ENCODE measurements at places on chromosomes 12 and 14.

DNA sequence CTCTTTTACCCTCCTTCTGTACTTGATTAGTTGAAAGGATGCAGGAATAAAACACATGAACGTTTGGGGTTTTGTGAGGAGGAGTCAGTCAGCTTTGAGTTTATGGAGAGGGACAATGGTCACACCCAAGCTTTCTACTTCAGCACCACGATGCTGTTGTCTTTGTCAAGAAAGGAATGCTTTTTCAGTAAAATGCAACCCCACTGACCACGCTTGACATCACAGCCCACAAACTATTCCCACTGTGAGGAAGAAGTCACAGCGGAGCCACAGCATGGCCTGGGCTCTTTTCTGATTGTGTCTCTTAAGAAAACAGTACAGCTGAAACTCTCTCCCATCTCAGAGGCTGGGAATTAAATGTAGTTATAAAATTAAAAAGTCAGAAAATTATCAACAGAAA lies 135.2 kb downstream of the APAF1 start:
- H3K36me3 ChIP-seq: no peaks in the 10 kb centered on the region
- no peak overlapping the region for H3K27ac ChIP-seq
- DNase-seq: no peak
- no peaks in the 10 kb centered on the region for H3K27me3 ChIP-seq
- no peak overlapping the region for H3K4me3 ChIP-seq

DNA sequence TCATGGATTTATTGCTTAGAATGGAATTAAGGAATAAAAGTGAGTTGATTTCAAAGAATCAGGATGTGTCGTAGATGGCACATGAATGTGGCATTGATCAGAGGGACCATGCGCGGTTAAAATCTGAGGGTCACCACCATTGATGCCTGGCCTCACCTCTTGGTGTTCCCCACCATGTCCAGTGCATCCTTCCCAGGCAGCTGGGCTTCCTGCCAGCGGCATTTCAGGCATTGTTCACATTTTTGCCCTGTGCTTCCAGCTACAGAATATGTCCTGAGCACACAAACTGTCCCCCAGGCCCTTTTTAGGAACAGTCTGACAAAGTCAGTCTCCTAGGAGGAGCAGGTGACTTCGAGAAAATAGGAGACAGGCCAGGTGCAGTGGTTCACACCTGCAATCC lies 42.0 kb upstream of the TSPAN9 start:
- peaks cover 3% of the 10 kb centered on the region for H3K27me3 ChIP-seq
- no peak for DNase-seq
- H3K27ac ChIP-seq: no peak overlapping the region
- H3K4me3 ChIP-seq: no peak overlapping the region
- no peaks in the 10 kb centered on the region for H3K36me3 ChIP-seq

DNA sequence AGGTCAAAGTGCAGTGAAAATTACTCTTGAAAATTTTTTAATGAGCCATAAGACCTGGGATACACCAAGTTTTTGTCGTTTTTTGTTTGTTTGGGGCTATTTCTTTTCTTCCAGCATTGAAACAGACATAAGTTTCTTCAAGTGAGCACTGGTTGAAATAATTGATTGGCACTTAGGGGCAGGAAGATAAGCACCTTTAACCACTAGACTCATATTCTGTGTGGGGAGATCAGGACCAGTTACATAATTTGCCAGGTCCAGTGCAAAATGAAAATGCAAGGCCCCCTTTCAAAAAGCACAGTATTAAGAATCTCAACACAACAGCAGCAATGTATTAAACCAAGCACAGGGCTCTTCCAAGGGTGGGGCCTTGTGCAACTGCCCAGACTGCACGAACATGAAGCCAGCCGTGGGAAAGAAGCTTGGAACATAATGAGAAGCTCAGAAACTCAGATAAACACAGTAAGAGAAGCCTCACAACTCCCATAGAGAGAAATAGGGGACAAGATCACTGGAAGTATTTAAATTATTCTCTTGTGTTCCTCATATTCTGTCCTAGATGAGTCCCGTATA lies 3.2 kb upstream of the TCP11L2 start:
- H3K27ac ChIP-seq: no peak overlapping the region
- H3K4me3 ChIP-seq: no peak overlapping the region
- H3K4me1 ChIP-seq: peaks cover 18% of the 10 kb centered on the region
- no peaks in the 10 kb centered on the region for H3K27me3 ChIP-seq
- no peak for DNase-seq
- no peaks in the 10 kb centered on the region for H3K36me3 ChIP-seq

DNA sequence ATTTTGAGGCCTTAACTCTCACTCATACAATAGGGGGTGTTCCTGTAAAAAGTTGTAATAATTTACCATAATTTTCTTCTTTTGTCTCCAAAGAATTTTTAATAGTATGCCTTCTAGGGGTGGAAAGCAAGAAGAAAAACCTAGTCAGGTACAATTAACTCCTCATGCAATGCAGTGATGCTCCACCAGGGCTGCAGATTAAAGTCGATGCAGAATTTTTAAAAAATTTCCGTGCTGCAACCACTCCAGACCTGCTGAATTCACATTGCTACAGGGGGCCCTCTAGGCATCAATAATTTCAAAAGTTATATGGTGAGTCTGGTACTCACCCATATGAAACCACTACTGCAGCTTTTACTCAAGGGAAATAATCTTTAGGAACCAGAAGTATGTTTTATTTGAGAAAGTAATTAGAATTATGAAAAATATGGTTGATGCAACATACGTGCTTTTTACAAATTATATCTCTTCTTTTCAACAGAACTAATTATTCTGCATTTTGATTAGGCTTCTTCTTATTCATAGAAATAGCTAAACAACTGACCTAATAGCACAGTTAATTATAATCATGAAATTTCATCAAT lies 353.2 kb downstream of the BCAT1 start:
- H3K27me3 ChIP-seq: no peaks in the 10 kb centered on the region
- no peak overlapping the region for H3K4me3 ChIP-seq
- no peaks in the 10 kb centered on the region for H3K4me1 ChIP-seq
- no peaks in the 10 kb centered on the region for H3K36me3 ChIP-seq
- DNase-seq: no peak

DNA sequence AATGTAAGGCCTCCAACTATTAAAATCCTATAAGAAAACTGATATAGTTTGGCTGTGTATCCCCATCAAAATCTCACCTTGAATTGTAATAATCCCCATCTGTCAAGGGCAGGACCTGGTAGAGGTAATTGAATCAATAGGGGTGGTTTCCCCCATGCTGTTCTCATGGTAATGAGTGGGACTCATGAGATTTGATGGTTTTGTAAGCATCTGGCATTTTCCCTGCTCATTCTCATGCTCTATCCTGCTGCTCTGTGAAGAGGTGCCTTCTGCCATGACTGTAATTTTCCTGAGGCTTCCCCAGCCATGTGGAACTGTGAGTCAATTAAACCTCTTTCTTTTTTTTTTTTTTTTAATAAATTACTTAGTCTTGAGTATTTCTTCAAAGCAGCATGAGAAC lies 31.9 kb downstream of the TSPAN19 start:
- H3K4me1 ChIP-seq: no peaks in the 10 kb centered on the region
- H3K4me3 ChIP-seq: no peak overlapping the region
- DNase-seq: no peak
- no peaks in the 10 kb centered on the region for H3K27me3 ChIP-seq
- no peak overlapping the region for H3K27ac ChIP-seq

DNA sequence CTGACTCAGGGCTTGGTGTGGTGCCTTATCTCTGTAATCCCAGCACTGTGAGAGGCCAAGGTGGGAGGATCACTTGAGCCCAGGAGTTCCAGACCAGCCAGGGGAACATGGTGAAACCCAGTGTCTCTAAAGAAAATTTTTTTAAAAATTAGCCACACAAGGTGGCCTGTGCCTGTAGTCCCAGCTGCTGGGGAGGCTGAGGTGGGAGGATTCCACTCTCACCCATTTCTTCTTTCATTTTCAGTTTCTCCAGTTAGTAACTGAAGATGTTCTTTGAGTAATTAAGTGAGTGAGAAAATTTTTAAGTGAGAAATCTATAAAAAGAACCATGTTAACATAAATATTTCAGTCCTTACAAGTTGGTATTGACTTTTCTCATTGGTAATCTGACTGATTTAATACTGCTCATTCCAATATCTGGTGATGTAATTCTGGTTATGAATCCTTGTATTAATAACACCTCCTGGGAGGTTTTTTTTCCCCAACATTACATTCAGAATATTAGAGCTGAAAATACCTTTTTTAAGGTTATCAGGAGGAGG lies 6.1 kb downstream of the METTL3 start:
- no peak overlapping the region for H3K4me3 ChIP-seq
- no peak for DNase-seq
- H3K36me3 ChIP-seq: peaks cover 25% of the 10 kb centered on the region

DNA sequence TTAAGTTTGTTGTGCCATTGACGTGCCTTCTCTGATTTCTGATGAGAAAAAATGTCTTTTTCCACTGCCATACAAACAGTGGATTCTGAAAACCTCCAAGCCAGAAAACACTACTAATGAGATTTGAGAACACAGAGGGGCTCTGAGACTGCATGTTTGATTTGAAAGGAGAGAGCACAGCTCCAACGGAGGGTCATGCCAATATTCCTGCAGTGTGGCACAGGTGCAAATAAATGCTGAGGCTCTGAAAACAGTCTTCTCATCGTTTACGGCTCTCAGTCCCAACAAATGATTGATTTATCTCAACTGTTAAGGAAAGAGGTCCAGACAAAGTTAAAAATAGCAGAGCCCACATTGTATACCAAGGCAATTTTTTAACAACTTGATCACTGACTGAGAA lies 128.7 kb downstream of the KCNH5 start:
- H3K27ac ChIP-seq: no peak overlapping the region
- no peaks in the 10 kb centered on the region for H3K27me3 ChIP-seq
- H3K4me1 ChIP-seq: no peaks in the 10 kb centered on the region
- no peaks in the 10 kb centered on the region for H3K36me3 ChIP-seq
- no peak for DNase-seq

GRCh38 chr14:89167705-89168104 lies 249.3 kb downstream of the FOXN3 start:
- H3K27ac ChIP-seq: no peak overlapping the region
- H3K27me3 ChIP-seq: no peaks in the 10 kb centered on the region
- DNase-seq: no peak
- H3K4me3 ChIP-seq: no peak overlapping the region
- no peaks in the 10 kb centered on the region for H3K4me1 ChIP-seq

- no peak for DNase-seq
- H3K36me3 ChIP-seq: no peaks in the 10 kb centered on the region
- H3K4me1 ChIP-seq: no peaks in the 10 kb centered on the region
- no peak within 1 kb of the TSS for H3K4me3 ChIP-seq
- no peaks in the 10 kb centered on the region for H3K27me3 ChIP-seq
Observed at GRCh38 chr12:70637303-70638085, at the start of gene PTPRB. PTPRB (minus strand) TSS chr12:70637429; CDS start chr12:70637395, 34 bp downstream.

DNA sequence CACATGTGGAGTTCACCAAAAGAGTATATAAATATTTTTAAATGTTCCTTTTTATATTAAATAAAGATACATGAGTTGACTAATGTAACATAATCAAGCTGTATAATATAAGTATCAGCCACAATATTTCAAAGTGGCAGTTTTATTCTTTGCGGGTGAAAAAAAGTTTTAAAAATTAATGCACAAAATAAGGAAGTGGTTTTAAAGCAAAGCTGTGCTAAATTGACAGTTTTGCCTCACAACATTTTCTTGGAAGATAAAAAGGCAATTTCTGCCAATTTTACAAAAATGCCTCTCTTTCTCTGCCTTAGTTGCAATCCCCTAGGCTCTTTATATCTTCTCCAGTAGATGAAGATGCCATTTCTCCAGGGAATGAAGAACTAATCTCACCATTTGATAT lies 719.1 kb downstream of the C12orf50 start:
- H3K4me3 ChIP-seq: no peak overlapping the region
- DNase-seq: no peak
- no peaks in the 10 kb centered on the region for H3K4me1 ChIP-seq
- H3K27ac ChIP-seq: no peak overlapping the region
- H3K36me3 ChIP-seq: no peaks in the 10 kb centered on the region

DNA sequence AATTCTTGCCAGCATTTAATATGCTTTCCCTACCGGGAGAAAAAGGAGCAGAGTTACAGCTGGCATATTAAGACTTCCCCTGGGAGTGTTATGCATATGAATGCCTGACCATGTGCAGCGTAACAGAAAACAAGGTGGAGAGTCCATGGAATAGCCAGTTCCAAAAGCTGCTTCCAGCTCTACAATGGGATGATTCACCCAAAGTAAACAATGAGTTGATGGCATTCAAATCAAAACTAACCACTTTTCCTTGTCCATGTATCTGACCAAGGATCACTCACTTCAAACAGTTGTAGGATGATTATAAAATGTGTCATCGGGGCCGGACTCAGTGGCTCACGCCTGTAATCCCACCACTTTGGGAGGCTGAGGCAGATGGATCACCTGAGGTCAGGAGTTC lies 48.1 kb upstream of the BICDL1 start:
- no peaks in the 10 kb centered on the region for H3K27me3 ChIP-seq
- H3K4me3 ChIP-seq: no peak overlapping the region
- no peaks in the 10 kb centered on the region for H3K4me1 ChIP-seq
- no peak overlapping the region for H3K27ac ChIP-seq

- peaks cover 21% of the 10 kb centered on the region for H3K4me1 ChIP-seq
- no peaks in the 10 kb centered on the region for H3K36me3 ChIP-seq
- DNase-seq: peak; percentile 31
- H3K4me3 ChIP-seq: no peak overlapping the region
Observed at GRCh38 chr14:105294142-105294597, 6.6 kb downstream of the BRF1 start.

DNA sequence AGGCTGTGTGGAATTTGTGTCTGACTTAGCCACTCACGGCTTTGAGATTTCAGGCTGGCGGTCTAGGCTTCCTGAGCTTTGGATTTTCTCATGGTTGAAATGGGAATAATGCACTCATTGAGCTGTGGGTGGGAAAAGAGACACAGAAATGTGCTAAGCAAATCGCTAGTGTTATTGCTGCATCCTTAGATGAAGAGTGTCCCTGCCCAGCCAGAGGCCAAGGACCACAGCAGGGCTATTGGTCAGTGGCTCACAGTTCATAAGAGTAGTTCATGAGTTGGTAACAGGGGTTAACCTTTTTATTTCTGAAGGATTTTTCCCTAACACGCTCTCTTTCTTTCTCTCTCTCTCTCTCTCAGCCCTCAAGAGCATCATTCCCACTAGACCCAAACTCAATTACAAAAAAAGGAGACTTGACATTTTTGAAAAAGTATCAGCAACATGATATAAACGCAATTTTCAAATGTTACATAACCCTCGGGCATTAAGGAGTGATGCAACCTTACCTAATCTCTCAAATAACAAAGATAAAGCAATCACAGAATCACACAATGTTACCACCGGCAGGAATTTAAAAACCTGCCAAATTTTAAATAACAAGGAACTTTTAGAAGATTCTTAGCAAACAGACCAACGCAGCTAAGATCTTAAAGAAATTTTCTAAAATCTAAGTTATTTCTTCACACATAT lies 36.7 kb upstream of the RMST start:
- H3K27ac ChIP-seq: no peak overlapping the region
- H3K4me3 ChIP-seq: no peak overlapping the region
- DNase-seq: no peak
- no peaks in the 10 kb centered on the region for H3K4me1 ChIP-seq
- no peaks in the 10 kb centered on the region for H3K36me3 ChIP-seq
- H3K27me3 ChIP-seq: no peaks in the 10 kb centered on the region
